Activated naive CD8-positive, alpha-beta T cell treated with anti-CD3 and anti-CD28 coated beads, Interleukin-2, amount 10 ng/mL, durations not matched to agents 7 days and 5 days (primary cell): ENCODE measurements at places on chromosomes 1 and 21.
A peak's percentile ranks its signal among the peaks of the same experiment; 100 is the strongest.

DNA sequence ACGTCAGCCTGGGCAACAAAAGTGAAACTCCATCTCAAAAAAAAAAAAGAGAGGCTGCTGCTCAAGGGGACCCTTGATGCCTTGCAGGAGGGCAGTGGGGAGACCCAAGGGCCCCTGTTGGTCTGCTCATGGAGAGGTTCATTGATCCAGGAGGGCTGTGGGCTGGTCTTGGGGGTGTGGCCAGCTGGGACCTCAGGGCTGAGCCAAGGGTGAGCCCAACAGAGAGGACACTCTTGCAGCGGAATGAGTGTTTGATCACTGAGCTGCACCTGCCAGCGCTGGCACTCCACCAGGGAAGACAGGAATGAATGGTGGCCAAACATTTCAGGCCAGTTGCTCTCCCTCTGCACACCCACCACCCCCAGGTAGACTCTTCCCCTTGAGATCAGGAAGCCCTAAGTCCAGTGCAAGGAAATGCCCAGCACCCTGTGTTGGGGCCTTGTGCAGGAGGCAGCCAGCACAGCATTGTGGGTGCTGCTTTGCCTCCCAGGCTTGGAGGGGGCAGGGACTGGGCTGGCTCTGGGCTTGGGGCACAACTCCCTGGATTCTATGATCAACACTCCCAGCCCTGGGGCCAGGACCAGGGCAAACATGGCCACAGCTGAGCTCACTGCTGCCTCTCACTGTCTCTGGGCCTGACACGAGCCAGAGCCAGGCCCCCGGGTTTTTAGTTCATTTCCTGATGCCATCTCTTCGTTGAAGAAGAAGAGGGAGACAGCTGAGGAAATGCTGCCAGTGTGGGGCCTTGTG lies 50.7 kb downstream of the IRF2BP2 start:
- DNase-seq: no peak
- no peaks in the 10 kb centered on the region for H3K27me3 ChIP-seq
- no peak overlapping the region for H3K4me3 ChIP-seq
- H3K36me3 ChIP-seq: no peaks in the 10 kb centered on the region

GRCh38 chr1:67605209-67605780 lies 79.7 kb upstream of the GADD45A start:
- H3K4me1 ChIP-seq: peaks cover 4% of the 10 kb centered on the region
- H3K36me3 ChIP-seq: no peaks in the 10 kb centered on the region
- H3K4me3 ChIP-seq: no peak overlapping the region
- no peak for DNase-seq
- H3K27ac ChIP-seq: no peak overlapping the region

DNA sequence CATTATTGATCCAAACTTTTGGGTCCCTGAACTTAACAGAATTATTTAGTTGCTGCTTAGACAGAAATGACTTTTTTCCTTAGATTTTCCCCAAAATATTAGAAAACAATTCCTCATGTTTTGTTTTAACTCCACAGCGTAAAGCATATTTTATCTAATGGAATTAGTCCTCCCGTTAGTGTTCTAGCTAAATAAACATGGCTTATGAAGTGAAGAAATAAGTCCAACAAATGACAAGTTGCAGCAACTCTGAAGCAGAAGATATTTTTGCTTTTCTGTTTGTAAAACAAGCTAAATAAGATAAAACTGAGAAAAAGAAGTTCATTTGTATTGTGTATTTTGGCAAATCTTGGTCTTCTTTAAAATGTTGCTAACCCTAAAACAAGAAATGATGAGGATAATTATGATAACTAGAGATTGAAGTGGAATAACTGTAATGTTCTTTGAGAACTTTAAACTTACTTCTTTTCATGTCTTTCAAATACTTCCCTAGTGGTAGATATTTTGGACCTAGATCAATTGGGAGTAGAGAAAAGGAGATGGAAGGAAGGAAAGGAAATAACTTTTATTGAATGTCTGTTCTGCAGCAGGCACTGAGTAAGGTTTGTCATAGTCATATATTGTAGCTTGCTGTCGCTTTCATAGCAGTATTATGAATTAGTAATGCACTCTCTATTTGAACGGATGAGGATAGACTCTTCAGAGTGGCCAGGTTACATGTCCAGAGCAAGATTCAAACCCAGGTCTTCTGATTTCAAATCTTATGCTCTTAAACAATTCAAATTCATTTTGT lies 12.5 kb downstream of the NFIA start:
- H3K4me3 ChIP-seq: no peak overlapping the region
- H3K36me3 ChIP-seq: peaks cover 1% of the 10 kb centered on the region
- H3K27ac ChIP-seq: no peak overlapping the region
- no peaks in the 10 kb centered on the region for H3K4me1 ChIP-seq
- peaks cover 6% of the 10 kb centered on the region for H3K27me3 ChIP-seq

GRCh38 chr1:170377440-170377839 lies 154.5 kb upstream of the GORAB start:
- H3K27me3 ChIP-seq: peaks cover 5% of the 10 kb centered on the region
- H3K27ac ChIP-seq: no peak overlapping the region
- no peak overlapping the region for H3K4me3 ChIP-seq
- DNase-seq: no peak
- H3K36me3 ChIP-seq: no peaks in the 10 kb centered on the region

DNA sequence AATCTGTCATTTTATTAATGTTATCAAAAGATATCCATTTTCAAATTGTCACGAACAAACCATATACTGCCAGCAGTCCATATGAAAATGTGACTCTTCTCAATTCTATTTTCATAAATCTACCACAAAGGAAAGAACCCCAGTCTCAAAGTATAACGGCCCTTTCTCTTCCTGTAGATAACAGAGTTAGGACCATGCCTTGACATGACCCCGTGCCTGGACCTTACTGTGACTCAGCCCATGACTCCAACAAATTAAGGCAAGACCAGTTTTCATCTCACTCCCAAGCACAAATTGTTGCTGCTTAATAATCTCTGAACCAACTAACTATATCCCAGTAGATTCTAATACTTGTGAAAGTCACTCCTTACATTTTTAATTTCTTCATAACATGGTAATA lies 124.4 kb upstream of the NFIA start:
- peaks cover 2% of the 10 kb centered on the region for H3K36me3 ChIP-seq
- no peak overlapping the region for H3K27ac ChIP-seq
- H3K4me1 ChIP-seq: peaks cover 4% of the 10 kb centered on the region
- DNase-seq: no peak

- H3K27me3 ChIP-seq: no peaks in the 10 kb centered on the region
- H3K27ac ChIP-seq: no peak overlapping the region
- H3K4me3 ChIP-seq: no peak overlapping the region
- no peaks in the 10 kb centered on the region for H3K4me1 ChIP-seq
- no peak for DNase-seq
These were observed 30.6 kb upstream of the LRRC3 start for GRCh38 chr21:44424608-44425306.

DNA sequence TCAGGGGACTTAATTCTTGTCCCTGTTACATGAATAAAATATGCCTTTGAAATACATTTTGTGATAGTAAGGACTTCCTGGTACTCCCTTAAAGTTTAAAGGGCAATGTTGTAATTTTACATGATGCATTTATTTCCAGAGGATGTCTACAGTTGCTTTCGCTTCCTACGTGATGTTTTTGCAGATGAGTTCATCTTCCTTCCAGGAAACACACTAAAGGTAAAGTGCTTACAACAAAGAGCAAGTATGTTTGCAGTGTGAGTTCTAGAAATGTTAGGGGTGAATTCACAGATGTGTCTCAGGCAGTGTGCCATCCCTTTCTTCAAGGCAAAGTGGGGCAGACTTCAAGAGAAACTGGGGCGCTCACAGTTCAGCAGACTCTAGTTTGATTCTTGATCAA lies 31.2 kb downstream of the GNPAT start:
- no peak for DNase-seq
- peak overlapping the region; percentile 98 for H3K27ac ChIP-seq
- H3K4me1 ChIP-seq: peaks cover 28% of the 10 kb centered on the region
- peaks cover 63% of the 10 kb centered on the region for H3K36me3 ChIP-seq

- no peaks in the 10 kb centered on the region for H3K27me3 ChIP-seq
- no peak overlapping the region for H3K4me3 ChIP-seq
- H3K27ac ChIP-seq: no peak overlapping the region
These were observed 641.5 kb downstream of the PLPP3 start for GRCh38 chr1:55937840-55938375.

- H3K36me3 ChIP-seq: no peaks in the 10 kb centered on the region
- H3K27me3 ChIP-seq: peaks cover 16% of the 10 kb centered on the region
- DNase-seq: no peak
- no peaks in the 10 kb centered on the region for H3K4me1 ChIP-seq
These were observed 61.6 kb downstream of the KLHDC7A start for GRCh38 chr1:18542351-18542750.

DNA sequence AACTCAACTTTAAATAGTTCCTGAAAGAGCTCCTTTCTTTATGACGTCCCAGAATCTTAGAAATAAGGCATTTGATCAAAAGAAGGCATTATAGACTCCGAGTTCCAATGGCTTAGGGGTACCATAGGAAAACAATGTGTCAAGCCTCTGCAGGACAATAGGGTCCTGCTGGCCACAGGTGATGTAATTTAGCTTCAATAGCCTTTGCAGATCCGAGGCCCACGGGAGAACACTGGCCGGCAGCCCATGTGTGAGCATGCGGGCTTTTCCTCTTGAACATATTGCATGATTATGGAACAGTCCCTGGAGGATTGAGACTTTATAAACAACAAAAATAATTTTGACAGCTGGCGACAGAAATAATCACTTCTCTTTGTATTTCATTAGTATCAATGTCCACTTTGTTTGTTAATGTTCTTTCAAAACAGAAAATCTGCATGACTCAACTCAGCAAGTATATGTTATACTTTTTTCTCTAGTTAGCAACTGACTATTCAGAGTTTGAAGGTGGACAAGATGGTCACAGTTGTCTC lies 49.0 kb upstream of the NR5A2 start:
- no peaks in the 10 kb centered on the region for H3K36me3 ChIP-seq
- H3K4me3 ChIP-seq: no peak overlapping the region
- H3K27ac ChIP-seq: no peak overlapping the region
- no peaks in the 10 kb centered on the region for H3K4me1 ChIP-seq
